Breast epithelium (tissue), 4 donors: ENCODE measurements at places on chromosomes 5 and 9.
A peak's percentile ranks its signal among the peaks of the same experiment; 100 is the strongest.

DNA sequence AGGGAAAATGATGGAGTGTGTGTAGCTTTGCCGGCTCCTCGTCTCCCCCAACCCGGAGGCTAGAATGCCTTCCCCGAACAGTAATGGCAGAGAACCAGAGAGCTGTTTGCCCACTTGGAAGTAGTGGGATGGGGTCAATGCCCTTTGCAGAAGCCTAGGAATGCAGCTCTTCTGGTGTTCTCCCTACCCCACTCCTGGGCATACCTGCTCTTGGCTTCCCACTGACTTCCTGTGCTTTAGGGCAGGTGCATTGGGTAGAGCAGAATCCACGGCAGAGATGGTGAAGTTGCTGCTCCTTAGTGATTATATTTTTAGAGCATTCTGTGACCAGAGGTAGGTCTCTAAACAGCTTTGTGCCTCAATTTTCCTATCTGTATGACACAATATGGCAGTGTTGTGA, 134.6 kb downstream of the BOD1 start:
- DNase-seq, result no peak

DNA sequence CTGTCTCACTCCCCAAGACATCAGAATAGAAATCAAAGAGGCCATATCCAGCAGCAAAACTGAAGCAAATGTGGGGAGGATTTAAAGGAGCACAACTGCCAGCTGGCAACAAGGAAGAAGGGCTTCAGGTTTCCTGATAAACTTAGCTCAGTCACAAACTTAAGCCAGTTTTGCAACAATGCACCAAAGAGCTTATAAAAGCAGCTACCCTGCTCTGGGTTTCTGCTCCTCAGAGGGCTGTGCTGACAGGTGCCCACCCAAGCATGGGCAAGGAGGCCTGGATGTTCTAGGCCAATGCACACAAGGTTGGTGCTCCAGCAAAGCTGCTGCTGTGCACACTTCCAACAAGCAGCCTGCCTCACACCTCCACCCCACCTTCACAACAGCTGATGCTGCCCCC, 132.9 kb downstream of the SIL1 start:
- no peak for DNase-seq

GRCh38 chr5:76733049-76733417, 17.1 kb downstream of the F2R start:
- DNase-seq, result no peak

- peak; percentile 84 for DNase-seq
Measured at GRCh38 chr9:34592895-34593601, 3.5 kb upstream of the CNTFR start.

- DNase-seq, result no peak
Measured at GRCh38 chr5:172482156-172483020, 28.1 kb upstream of the SH3PXD2B start.

DNA sequence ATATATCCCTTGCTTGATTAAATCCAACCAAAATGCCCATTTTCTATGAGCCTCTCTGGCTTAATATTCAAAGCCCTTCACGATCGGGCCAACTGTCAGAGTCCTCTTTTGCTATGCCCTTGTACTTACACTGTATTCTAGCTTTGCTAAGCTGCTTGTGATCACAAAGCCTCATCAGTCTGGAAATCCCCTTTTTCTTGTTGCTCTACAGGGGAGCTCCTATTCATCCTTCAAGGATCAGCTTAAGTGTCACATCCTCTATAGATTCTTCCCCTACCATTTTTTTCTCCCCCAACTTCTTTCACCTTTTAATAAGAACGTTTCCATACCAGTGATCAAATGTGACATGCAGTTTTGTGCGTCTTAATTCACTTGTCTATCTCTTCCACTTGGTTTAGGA, 450.4 kb upstream of the CHD1 start:
- no peak for DNase-seq

DNA sequence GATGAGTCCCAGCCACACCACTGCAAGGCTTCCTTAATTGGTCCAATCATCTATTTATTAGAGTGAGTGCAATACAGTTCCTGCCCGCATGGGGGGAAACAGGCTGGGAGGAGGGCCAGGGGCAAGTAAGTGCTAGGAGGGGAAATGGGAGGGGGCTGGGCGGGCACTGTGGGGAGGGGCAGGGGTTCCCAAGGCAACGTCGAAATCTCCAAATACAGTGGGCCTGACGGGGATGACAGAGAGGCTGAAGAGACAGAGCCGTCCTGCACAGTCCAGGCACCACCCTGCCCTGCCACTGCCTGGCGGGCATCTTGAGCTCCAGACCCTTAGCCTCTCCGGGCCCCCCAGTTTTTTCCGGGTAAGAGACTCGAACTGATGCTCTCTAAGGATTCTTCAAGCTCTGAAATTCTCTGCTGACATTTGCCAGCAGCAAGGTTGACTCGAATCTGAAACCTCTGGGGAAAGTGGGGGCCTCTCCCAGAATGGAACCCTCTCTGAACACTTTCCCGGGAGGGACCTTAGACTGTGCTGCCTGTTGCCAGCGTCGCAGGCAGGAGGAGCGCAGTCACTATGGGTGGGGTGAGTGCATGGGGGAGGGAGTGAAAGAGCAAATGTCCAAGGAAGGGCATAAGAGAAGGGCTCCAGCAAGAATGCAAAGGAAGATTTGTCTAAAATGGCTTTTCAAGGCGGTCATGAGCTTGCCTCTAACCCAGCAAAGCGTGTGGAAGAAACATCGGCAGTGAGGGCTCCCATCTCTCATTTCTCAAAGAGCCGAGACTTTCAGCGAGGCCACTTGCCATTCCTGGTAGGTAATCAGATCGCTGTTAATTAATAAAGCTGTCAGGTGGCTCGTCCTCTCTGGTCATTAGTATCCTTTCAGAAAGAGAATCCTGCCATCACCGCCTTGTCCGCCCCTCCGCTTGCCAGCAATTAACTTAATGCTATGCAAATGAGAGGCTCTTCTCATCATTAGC, 99.0 kb downstream of the GTF3C4 start:
- no peak for DNase-seq

- DNase-seq, result no peak
Measured at GRCh38 chr5:78615697-78616096, 32.9 kb downstream of the LHFPL2 start.

DNA sequence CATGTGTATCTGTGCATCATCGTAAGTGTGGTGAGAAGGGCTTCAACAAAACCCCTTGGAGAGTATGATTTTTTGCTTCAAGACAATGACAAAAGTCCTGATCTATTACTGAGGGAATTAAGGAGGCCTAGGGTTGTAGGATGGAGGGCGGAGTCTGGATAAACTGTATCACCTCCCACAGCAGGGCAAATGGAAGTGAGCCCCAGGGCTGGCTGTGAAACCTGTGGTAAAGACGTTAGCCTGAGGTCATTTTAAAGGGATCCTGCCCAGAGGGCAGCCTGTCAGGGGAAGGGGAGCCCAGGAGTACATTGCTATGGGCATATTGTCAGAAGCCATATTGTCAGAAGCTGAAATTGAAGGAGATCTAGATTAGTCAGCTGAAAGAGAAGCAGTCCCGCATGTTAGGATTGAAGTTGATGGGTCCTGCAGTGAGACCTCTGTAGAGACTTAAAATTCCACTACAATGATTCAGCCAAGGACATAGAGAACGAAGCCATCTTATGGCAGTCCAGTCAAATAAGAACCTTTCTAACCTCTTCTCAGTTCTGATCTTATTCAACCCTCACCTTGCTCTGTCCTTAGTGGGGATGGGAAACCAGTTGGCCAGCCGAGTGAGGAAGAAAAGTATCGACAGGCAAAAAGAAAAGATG, 26.9 kb downstream of the ADGRV1 start:
- no peak for DNase-seq

DNA sequence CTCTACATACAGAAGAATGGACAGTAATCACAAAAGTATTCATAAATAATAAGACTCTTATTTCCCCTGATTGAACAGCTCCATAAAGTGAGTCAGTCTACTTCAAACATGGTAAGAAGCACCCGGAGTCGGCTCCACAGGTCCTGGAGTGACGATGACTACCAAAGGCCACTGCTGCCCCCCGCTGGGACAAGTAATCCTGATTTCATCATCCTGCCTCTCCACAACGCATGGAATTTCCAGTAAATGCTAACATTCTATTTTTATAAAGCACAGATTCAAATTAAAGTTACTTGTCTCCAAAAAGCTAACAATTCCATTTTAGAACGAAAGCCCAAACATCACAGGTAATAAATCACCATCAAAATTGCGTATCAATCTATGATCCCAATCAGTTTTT, 16.2 kb downstream of the ATPSCKMT start:
- DNase-seq, result no peak

DNA sequence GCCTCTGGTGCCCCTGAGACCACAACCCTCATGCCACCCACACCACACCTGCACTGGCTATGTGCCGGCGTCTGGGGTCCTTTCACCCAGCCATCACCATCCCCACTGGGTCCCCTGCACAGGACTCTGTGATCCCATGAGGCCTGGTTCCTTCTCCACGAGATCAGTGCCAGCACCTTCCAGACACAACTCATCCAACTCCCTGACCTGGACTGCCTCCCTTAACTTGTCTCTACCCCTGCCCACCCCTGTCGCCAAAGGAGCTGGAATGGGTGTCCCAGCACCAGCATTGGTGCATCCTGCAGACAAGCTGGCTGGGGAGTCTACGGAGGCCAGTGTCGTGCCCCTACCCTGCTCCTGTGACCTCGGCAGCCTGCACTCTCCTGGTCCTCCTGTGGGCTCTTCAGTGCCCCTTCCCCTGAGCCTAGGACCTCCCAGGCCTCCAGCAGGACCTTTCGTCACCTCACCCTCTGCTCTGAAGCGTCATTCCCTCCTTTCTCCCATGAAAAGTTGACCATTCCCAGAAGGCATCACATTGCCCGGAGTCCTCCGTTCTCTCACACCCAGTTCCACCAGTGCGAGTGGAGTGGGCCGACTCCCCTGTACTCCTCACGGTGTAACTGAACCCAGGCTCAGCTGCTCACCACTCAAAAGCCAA, 87.7 kb downstream of the NSUN2 start:
- DNase-seq, result no peak

- DNase-seq, result no peak
Measured at GRCh38 chr5:107674655-107675054, 3.9 kb upstream of the EFNA5 start.
